ENCODE measurements at places on chromosomes 3 and 15.

DNA sequence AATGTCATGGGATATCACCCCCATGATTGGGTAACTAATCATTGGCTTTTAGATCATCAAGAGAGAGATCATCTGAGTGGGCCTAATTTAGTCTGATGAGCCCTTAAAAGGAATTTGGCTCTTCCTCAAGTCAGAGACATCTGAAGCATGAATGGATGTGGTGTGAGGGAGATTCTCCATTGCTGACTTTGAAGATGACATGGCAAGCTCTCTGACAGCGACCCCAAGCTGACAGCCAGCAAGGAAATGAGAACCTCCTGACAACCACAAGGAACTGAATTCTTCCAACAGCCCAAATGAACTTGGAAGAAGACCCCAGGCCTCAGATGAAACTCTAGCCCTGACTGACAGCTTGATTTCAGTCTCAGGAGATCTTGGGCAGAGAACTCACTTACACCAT lies 108.4 kb upstream of the SPATA12 start:
- no peak for DNase-seq

DNA sequence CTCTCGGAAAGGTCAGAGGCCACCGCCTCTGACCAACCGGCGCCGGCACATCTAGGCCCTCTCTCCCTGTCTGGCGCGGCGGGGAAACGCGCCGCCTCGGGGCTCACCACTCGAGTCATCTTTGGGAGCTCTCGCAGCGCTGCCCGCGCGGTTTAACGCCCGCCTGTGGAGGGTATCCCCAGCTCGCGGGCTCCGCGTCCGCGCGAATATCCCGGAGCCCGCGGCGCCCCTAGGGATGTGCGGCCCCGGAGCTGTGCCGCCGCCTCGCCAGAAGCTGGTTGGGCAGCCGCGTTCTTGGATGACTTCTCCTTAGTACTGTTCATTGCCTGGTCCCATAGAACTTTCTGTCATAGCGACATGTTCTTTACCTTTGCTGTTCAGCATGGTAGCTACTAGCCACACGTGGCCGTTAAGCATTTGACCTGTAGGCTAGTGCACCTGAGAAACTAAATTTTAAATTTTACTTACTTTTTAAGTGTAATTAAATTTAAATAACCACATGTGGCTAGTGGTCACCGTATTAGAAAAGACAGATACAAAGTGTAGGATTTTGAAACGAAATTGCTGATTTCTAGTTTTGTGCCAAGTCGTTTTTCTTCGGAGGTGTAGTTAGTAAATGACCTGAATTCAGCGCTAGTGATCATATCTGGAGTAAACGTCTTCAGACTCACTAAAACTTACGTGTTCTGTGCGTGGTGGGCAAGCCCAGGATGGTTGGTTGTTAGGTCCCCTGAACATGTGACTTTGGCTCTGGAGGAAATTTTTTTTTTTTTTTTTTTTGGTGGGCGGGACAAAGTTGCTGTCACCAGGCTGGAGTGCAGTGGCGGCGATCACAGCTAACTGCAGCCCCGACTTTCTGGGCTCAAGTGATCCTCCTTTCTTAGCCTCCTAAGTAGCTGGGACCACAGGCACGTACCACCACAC lies 835 bp downstream of the ARIH2 start:
- DNase-seq, result peak; percentile 10

DNA sequence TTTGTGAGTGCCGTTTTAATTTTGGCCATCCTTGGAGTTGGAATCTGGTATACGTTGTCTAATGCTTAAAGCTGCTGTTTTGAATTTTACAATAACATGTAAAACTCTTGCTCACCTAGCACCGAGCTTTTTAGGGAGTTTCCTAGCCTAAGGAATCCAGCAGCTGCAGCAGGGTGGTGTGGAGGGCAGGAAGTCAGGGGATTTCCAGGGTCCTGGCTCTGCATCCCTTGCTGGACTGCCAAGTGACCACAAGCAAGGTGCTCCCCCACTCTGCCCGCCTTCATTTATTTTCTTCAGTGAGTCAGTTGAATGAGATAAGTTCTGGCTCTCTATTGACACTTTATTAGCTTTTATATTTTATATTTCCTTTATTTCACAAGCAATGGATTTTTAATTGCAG lies 113.7 kb downstream of the ATG7 start:
- no peak for DNase-seq

GRCh38 chr3:180855364-180855763 lies 57.1 kb upstream of the FXR1 start:
- DNase-seq, result no peak

GRCh38 chr3:120311863-120312794 lies 27.1 kb upstream of the GPR156 start:
- no peak for DNase-seq

DNA sequence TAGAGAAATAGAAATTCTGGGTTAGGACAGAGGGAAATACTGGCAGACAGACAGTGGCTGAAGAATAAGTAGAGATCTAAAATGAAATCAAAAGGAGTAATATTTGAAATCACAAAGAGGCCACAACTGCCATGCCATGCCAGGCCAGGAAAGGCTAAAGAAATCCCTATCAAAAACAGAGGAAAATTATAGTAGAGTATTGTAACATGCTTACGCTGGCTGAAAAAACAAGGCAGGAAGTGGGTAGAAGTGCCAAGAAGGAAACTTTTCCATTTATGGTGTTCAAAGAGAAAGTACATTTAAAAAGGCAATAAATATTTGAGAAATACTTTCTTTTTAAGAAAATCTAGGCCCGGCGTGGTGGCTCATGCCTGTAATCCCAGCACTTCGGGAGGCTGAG lies 415.7 kb downstream of the PLCL2 start:
- DNase-seq, result no peak

GRCh38 chr3:42505128-42505848 lies 2.8 kb downstream of the VIPR1 start:
- DNase-seq, result no peak

- no peak for DNase-seq
Observed at GRCh38 chr3:134863915-134864314, 68.9 kb downstream of the EPHB1 start.

DNA sequence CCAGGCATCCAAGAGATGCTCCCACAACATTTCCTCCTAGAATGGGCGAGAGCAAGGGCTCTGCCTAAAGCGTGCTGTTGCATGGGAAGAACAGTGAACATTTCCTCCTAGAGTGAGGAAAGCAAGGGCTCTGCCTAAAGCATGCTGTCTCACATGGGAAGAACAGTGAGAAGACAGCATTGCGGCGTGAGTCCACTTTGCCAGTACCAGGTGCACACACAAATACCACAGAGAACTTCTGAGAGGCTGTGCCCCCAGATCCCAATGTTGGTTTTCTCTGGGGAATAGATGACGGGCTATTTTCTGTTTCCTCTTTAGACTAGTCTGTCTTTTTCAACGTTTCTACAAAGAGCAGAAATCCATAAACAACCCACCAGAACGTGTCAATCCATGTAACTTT lies 142.9 kb downstream of the LRRK1 start:
- no peak for DNase-seq

DNA sequence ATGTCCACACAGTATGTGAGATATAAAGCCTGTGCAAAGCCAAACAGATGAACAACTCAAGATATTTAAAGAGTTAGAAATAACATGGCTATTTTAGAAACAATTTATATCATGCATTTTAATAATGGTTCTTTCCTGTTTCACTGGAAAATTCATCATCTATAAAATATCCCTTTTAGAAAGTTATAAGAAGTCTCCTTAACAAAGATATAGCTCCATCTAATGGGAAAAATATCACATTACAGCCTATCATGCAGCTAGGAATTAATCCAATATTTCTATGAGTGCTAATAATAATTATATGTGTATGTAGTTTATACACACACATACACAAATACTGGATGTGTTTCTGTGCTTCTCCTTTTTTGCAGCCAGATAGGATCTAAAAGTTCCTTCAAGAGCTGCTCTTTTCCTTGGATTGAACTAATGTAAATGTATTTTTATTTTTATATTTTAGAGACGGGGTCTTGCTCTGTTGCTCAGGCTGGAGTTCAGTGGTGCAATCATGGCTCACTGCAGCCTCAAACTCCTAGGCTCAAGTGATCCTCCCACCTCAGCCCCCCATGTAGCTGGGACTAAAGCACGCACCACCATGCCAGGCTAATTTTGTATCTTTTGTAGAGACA lies 21.6 kb downstream of the RPL22L1 start:
- no peak for DNase-seq

DNA sequence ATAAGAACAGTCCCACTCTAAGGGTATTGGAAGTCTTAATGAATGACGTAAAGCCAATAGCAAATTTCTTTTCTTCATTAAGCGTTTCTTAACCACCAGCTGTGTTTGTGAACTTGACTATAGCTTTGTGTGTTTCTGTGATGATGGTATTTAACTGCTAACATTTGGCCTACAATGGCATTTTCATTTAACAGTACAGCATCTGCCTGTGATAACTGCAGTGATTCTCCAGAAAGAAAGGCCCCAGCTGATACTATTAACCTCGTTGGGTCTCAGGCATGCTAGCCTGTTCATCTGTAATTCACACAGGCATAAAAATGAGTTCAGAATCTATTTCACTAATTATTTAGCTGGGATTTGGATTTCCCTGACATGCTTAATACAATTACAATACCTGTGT lies 121.9 kb downstream of the NECTIN3 start:
- no peak for DNase-seq

DNA sequence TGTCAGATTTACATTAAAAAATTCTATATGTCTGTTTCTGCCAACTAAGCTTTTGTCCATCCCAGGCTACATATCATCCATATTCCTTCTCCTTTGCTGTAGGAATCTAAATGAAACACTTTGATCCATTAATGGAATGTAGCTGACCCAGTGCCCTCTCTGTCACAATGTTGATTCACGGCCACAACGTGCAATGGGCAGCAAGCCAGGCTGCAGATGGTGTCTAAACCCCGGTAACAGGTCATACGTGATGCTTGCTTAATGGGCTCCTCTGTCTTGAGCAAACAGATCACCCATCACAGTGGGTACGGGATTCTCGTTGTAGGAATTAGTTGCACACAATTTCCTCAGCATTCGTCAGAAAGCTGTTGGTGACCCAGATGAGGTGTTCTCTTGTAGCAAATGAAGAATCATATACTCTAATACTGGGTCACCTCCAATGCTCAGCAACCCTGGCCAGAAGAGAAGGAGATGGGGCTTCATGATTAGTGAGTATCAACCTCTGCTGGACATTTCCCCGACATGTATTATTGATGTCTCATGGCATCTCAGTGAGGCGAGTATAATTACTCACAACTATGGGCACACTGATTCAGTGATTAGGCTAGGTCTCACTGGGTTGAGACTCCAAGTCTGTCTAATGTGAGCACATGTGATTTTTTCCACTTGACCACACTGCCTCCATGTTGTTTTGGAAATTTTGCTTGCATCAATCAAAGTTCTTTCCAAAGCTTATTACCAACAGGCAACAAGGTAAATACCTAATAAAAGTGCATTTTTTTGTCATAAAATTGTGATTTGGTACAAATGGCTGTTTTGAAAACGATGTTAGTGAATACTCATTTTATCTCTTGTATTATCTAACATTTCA lies 12.9 kb upstream of the DCBLD2 start:
- no peak for DNase-seq

- no peak for DNase-seq
Observed at GRCh38 chr3:158314426-158315357, 204.8 kb downstream of the RSRC1 start.

- DNase-seq, result no peak
Observed at GRCh38 chr3:86801921-86802320, 189.0 kb downstream of the VGLL3 start.

DNA sequence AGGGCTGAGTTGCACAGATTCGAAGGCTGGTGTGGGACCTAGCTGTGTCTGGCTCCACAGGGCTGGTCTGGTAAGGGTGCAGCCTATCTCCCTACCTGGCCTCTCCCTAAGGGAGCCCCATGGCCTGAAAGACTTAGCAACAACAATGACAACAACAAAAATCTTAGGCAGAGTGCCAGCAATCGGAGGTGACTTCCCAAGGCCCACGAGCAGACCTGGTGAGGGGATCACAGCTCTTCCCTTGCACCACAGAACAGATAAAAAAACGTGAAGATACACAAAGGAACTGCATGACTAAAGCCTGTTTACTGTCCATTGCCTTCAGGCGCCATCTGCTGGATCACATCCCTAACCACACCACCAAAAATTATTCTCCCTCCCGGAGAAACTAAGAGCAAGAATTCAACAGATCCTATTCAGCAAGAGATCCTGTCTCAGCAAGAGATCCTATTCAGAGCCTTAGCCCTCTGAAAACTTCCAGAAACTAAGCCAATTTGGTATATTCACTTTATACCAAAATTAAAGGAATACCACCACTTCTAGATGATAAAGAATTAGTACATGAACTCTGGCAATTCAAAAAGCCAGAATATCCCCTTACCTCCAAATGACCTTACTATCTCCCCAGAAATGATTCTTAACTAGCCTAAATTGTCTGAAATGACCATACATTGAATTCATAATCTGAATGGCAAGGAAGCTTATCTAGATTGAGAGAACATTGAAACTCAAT lies 24.1 kb upstream of the OR5K4 start:
- no peak for DNase-seq

DNA sequence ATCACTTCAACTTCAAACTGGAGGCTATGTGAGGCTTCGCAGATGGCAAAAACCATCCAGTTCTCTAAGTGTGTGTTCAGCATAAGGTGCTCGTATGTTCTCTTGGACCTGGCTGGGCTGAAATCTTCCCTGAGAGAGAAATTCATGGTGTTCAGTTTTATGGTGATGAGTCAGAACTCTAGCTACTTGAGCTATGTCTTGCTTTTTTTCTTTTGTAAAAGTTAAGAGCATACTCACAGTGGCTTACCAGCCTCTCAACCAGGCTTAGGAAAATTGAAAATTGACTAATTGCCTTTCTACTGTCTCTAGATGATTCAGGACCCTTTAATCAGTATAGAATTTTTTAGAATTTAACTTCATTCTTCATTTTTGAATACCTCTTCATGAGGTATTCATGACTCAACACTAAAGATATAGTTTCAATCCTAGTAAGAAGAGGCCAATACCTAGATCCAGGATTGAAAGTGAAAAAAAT lies 617.5 kb downstream of the TBL1XR1 start:
- no peak for DNase-seq

DNA sequence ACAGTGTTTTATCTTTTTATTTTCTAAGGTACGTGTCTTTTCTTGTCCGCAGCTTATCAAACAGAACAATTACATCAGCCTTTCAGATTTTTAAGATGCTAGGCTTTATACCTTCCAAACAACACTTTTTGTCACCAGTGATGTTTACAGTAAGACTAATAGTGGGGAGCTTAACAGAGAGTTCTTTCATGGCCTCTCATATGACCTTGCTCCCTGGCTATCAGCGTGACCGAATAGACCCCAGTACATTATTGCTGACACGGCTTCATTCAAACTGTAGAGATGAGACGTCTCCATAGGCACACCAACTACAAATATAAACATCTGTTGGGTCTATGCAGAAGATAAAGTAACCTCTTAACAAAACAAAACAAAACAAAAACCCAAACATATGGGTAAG lies 477.6 kb upstream of the KCNMB2 start:
- no peak for DNase-seq

- DNase-seq, result no peak
Observed at GRCh38 chr15:63191895-63192618, 2.7 kb downstream of the RAB8B start.

All from stimulated activated CD8-positive, alpha-beta memory T cell treated with anti-CD3 and anti-CD28 coated beads, Interleukin-2, amount 100 ng/mL, for 1 hour (primary cell).